ENCODE measurements at places on chromosomes 6 and 20.

DNA sequence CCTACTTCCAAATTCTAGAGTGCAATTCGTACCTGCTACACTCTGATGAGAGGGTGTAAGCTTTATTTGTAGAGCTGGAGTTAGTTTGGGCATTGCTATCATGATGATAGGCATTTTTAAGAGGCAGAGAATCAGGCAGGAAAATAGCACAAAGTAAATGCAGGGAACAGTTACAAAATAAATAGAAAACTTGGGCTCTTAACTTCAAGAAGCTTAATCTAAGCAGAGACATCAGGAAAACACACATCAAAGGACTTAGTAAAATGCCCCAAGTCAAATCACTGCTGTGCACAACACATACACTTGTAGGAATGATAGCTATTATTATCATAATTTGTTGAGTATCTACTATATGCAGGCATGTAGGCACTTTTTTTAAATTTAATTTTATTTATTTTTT is 381.2 kb downstream of the CD83 start:
- DNase-seq: no peak

GRCh38 chr6:33812669-33813068 is 8.9 kb upstream of the MLN start:
- DNase-seq: no peak

DNA sequence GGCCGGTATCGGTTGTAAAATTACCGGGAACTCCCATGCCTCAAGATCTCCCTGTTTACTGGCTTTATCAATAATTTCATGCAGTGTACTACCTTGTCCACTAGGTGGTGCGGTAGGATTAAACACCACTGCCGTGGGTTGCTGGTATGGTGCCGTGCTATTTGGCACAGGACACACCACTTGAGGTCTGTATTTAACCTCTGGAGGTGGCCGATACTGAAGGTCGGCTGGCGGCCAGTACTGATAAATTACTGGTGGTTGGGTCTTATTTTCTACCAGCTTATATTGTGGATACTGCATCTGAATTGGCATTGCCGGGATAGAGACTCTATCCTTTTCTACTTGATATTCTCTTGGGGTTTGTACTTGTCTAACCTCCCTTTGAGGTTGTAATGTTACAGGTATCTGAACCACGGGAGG is 14.3 kb upstream of the PTCRA start:
- DNase-seq: no peak

GRCh38 chr6:35674594-35674993 is 14.1 kb downstream of the FKBP5 start:
- DNase-seq: no peak

GRCh38 chr20:61666471-61666832 is 399.2 kb downstream of the TAF4 start:
- no peak for DNase-seq

DNA sequence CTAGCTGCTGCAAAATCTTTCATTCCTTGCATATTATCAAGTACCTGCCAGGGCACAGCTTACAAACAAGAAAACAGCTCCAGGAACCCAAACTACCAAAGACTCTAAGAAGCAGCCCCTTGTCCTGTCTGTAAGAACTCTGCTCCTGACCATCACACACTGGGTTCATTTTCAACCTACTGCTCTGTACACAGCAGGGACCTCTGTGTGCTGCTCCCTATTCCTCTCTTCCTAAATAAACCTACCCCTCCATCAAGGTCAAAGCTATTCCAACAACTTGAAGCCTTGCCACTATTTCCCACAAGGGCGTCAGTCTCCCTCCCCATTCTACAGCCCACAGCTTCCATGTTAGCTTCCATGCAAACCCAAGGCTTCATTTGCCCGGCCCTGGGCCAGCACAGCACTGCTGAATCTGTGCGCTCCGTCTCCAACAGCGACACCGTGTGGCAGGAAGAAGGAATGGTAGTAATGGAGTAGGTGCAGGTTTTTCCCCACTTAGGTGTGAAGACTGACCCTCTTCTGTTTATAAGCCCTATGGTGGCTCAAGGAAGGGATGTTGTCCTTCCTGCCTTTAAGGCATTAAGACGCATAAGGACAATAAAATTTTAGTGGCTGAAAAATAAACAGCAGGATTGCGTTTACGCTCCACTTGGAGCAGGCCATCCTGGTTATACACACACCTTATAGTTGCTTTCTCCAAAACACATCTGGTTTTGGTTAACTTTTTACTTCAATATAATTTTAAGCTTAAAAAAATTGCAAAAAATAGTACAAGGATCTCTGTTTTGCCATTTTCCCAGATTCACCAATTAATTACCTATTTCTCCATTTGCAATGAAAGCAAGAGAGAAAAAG is 115.2 kb upstream of the NXT1 start:
- no peak for DNase-seq

DNA sequence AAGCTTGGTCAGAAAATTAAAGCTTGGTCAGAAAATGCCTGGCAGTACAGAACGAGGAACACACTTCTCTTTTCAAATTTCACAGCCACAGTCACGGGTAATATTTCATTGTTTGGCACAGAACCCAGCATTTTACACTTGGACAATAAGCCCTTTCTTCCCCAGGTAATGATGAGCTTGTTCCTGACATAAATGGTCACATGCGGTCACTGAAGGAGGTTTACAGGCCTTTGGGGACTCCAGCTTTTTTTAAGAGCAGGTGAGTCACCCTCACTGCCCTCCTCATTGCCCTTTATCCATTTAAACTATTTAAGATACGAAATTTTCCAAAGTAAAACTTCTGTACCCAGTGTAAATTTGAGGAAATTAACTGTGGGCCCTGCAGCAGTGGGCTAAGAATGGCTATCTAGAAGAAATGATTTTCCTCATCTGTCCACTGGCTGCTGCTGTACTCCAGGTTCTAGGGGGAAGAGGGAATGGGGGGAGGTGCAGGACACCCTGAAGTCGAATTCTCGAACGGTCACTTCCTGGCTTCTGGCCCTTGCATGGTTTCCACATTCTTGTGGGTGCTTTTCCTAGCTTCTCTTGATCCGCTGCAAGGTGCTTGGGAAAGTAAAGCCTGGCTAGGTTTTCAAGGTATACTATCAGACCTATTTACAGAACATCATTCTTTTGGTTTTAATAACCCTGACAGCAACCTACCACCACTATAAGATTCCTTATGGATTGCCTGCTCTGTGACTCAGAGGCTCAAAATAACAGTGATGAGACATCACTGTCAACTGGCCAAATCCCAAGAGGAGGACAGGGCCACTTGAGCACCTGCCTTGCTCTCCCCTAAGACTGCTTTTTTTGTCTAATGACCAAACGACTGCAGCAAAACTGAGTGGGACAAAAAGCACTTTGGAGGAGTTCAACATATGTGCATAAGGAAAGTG is 75.8 kb downstream of the PREP start:
- peak; percentile 27 for DNase-seq

- DNase-seq: no peak
Observed at GRCh38 chr6:169490830-169491229, 211.0 kb downstream of the WDR27 start.

DNA sequence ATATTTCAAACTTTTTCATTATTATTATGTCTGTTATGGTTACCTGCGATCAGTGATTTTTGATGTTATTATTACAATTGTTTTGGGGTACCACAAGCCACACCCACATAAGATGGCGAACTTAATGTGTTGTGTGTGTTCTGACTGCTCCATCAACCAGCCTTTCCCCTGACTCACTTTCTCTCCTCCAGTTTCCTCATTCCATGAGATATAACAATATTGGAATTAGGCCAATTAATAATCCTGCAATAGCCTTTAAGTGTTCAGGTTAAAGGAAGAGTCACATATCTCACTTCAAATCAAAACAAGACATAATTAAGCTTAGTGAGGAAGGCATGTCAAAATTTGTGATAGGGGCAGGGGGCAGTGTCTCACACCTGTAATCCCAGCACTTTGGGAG is 16.3 kb upstream of the POPDC3 start:
- DNase-seq: no peak

- DNase-seq: no peak
Observed at GRCh38 chr6:24019830-24020229, 106.2 kb upstream of the NRSN1 start.

DNA sequence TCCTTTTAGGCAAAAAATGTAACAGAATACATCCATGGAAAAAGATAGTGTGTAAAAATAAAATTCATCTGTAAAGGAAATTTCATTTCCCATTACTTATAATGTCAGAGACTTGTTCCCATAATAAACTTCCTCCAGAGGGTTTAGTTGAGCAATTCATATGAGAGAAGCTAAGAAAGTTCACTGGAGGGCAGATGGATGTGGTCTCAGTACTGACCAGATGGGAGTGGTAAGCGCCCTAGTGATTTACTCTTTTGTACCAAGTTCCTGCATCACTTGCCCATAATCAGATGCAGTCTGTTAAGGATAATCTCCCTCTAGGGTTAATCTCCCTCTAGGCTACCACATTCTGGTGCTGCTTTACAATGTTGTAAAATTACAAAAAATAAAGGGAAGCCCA is 61.7 kb downstream of the ESF1 start:
- DNase-seq: no peak

DNA sequence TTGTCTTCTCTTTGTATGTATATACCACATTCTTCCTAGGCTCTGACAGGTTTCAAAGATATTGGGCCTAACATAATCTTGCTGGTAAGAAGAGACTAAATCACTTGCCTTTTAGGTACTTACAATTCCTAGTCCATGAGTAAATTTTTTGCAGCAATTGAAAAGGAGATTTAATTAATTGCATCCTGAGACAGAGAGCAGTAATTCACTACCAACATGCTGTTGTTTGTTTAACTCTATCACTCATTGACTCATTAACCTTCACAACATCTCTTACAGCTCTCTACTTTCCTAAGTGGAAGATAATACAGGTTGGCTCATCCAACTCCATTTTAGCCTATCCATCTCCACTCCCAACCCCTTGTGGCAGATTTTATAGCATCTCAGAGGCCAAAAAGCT is 280.4 kb downstream of the ALDH8A1 start:
- DNase-seq: no peak

- no peak for DNase-seq
Observed at GRCh38 chr6:82702574-82702973, 339.0 kb downstream of the TPBG start.

Measured in GM04503 (cell line).